ENCODE measurements at places on chromosomes 3 and 15.

GRCh38 chr3:193621127-193621526 lies 28.1 kb downstream of the OPA1 start:
- no peak for DNase-seq

GRCh38 chr3:86990734-86991481 lies at the start of gene VGLL3:
TSS of gene VGLL3 (minus strand) at chr3:86991149. CDS start at chr3:86990743, 406 bp downstream.
- DNase-seq, result no peak

GRCh38 chr3:120798346-120798745 lies 55.8 kb downstream of the GTF2E1 start:
- no peak for DNase-seq

GRCh38 chr3:101635954-101636798 lies 40.8 kb downstream of the ZBTB11 start:
- DNase-seq, result peak; percentile 58

GRCh38 chr15:69763831-69764230 lies 311.2 kb downstream of the RPLP1 start:
- no peak for DNase-seq

- DNase-seq, result no peak
Observed at GRCh38 chr3:152830245-152830644, 4.7 kb upstream of the P2RY1 start.

DNA sequence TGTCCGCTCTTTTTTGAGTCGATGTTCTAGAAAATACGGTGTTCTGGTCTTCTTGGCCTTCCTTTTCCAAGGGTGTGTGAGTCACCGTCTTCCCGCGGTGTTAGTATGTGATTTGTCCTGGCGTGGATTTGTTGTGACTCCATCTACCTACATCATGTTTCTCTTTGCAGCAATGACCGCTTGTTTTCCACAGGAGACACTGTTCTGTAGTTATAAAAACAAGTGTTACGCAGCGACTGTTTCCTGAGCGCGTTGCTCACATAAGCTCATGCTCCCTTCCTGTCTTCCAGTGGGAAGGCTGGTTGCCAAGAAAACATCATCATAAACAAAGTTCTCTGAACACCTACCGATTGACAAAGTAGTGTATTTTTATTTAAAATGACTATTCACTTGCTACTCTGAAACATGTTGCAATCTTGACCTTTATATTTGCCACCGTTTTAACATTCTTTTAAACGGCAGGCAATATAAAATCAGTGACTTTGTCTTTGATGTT lies 19.0 kb downstream of the USP13 start:
- DNase-seq, result no peak

DNA sequence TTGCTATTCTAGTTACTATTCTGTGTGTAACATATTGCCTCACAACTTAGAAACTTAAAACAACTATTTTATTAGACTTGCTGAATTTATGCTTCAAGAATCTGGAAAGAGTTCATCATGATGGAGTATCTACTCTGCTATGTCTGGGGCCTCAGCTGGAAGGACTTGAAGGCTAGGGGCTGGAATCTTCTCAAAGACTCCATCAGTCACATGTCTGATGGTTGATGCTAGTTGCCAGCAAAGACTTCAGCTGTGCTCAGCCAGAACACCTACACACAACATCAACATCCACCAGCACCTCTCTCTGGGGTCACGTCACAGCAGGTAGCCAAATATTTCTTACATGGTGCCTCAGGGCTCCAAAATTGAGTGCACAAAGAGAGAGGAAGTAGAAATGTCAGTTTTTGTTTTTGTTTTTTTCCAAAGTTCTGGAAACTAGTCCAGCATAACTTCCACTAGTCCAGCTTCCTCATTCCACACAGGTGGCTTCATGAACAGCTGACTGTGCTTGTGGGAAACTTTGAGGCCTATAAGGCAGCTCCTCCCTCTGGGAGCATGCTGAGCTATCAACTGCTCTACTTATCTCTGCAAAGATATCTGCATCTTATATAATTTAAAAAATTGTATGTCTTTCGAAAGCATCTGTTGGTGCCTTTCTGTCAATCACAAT lies 325.4 kb upstream of the AGTR1 start:
- no peak for DNase-seq

DNA sequence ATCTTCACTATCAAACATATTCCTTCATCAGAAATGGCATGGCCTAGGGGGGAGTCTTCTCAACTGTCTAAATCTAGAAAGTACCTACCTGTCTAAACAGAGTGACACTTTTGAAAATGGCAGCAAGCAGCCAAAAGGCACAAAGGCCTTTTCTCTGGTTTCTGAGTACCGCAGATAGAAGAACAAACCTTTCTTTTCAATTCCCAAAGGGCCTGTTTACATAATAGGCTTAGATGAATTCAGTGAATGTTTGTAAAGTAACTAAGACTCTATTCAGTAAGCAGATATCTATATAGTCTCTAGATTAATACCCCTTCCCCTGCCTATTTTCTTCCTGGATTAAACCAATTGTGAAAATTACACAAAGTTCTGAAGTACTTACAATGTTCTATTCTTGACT lies 7.1 kb downstream of the MYEF2 start:
- no peak for DNase-seq

- no peak for DNase-seq
Observed at GRCh38 chr3:55626279-55626665, 139.2 kb upstream of the WNT5A start.

DNA sequence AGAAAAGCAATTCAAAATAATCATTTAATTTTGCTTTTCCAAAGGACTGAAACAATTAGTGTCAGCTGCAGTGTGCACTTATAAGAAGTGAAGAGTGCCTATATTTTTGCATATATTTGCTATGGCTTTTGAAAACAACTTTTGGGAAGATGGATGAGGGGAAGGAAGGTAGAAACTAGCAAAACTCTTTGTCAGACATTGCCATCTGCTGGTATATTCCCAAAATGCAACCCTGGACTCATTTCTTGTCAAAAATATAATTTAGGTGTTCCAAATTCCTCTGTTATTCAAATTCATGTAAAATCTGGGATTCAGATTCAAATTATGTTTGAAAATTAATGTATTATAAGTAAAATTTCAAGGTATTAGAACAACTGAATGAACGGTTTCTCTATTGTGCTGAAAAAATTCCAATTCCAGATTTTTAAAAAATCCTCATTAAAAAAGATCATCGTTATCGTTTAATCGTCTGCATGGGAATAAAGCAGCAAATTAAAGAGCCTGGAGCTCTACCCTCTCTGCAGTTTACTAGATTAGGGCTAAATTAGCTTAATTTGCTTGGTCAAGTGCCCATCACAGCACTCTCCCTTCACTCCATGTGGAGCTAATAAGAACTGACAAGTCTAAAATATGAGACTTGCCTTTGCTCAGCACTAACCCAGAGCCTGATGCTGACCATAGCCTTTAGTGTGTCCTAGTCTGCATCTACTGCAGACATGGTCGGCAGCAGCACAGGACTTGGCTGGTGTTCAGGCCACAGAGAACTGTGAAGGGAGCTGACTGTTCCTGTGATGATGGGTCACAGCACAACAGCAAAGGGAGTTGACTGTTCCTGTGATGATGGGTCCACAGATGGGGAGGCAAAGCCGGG lies 67.9 kb upstream of the MITF start:
- DNase-seq, result no peak

- no peak for DNase-seq
Observed at GRCh38 chr3:155753038-155753639, 8.3 kb upstream of the PLCH1 start.

DNA sequence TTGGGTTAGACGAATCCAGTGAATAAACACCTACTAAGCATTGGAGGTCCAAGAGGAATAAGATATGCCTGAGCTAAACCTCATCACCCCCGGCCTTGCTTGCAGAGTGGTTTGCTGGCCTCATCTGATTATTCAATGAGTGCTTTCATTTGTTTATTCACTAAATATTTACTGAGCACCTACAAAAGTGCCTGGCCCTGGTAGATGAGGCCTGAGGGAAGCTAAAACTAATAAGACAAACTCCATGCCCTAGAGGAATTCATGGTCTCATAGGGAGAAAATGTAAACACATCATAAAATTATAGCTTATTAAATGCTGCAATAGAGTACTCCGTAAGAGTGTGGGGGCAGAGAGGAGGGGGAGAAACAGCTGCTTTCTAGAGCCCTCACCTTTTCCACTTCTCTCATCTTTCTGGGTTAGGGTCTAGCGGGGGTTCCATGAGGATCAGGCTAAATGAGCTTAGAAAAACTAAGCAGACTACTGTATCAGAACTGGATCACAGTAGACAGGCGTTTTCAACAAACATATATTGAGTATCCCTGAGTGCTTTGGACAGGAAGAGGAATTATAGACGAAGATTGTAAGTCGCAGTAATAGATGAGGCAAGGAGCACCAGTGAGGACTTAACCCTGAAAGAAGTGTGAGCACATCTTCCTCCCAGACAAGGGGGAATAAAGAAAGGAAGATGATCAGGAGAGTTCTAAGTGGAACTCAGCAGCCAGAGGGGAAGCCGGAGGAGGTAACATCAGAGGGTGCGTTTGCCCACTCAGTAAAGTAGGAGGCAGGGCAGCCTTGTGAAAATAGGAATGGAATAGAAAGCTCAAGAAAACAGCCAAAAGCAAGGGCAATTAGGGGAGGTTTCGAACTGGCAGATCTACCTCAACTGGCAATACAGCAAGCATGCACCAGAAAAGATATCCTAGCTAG lies 31.5 kb upstream of the LAMP3 start:
- DNase-seq, result no peak

GRCh38 chr3:64651741-64652241 lies 36.0 kb downstream of the ADAMTS9 start:
- DNase-seq, result no peak

- no peak for DNase-seq
Observed at GRCh38 chr3:196423044-196423781, 9.0 kb downstream of the UBXN7 start.

GRCh38 chr15:81002331-81003096 lies 1.8 kb downstream of the TLNRD1 start:
- DNase-seq, result no peak

DNA sequence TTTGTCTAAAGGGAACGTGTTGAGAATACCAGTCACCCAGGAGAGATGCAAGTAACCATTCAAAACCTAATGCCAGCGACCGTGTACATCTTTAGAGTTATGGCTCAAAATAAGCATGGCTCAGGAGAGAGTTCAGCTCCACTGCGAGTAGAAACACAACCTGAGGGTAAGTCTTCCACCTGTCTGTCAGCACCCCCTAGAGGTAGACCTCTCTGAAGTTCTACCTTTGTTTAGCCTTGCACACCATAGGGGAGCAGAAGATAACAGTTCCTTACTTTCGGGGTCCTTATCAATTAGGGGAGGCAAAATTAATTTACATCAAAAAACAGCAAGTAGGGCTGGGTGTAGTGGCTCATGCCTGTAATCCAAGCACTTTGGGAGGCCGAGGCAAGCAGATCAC lies 124.4 kb downstream of the HCN4 start:
- DNase-seq, result no peak

GRCh38 chr15:50543556-50543955 lies 2.9 kb downstream of the USP50 start:
- DNase-seq, result no peak

DNA sequence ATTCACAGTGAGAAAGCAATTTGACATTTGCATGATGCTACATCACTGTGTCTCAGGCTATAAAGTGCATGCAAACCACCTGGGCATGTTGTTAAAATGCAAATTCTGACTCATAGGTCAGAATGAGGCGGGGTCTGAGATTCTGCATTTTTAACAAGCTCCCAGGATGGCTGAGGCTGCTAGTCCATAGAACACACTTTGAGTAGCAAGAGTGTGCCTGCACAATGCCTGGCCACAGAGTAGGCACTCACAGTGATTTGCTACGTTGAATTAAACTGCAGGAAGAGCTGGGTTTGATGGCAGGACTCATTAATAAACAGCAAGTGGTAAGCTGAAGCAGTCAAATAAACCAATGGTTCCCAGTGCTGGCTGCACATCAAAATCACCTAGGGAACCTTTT lies 48.1 kb downstream of the NTRK3 start:
- no peak for DNase-seq

DNA sequence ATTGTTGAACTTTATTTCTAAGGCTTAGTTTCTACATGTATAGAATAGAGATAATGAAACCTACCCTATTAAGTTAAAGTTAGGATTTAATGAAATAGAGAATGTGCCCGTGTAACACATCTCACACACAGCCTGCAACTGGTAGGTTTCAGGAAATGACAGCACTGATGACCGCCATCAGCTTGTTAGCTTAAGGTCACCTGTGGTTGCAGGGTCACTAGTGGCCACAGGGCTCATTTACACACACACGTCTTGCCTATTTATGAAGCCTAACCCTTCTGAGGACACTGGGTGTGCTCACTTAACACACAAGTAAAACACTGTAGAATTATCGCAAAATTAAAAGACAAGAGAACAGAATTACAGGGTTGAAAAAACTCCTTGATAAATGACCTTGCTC lies 20.1 kb downstream of the CHRM5 start:
- no peak for DNase-seq

DNA sequence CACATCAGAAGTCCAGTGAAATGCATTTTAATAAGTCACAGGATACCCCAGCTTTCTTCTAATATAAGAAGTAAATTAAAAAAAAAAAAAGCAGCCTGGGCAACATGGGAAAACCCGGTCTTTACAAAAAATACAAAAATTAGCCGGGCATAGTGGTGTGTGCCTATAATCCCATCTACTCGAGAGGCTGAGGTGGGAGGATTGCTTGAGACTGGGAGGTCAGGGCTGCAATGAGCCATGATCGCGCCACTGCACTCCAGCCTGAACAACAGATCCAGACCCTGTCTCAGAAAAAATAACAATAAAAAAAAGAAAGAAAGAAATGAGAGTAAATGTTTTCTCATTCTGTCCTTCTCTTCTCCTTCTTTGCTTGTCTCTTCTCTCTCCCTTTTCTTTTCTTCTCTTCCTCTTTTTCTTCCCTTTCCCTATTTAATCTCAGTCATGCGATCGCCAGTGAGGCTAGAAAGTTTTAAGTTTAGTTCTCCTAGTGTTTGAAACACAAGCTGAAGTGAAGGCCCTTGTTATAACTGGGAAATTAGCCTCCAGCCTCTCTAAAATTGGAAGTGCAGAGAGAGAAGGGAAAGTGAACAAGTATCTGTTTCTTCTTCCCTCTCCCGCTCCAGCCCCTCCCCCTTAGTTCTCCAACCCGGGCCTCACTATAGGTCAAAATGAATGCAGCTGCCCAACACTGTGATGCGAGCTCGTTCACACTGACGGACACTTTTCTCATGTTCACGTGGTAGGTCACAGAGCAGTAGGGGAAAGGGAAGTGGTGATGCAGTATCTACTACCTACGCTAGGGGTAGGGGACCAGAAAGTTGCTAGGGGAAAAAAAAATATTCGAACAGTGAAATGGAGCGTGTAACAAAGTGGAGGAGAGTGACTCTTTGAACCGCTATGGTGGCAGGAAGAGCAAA lies 23.5 kb upstream of the TSC22D2 start:
- peak; percentile 24 for DNase-seq

- DNase-seq, result no peak
Observed at GRCh38 chr15:90301707-90302300, 36.3 kb downstream of the NGRN start.

DNA sequence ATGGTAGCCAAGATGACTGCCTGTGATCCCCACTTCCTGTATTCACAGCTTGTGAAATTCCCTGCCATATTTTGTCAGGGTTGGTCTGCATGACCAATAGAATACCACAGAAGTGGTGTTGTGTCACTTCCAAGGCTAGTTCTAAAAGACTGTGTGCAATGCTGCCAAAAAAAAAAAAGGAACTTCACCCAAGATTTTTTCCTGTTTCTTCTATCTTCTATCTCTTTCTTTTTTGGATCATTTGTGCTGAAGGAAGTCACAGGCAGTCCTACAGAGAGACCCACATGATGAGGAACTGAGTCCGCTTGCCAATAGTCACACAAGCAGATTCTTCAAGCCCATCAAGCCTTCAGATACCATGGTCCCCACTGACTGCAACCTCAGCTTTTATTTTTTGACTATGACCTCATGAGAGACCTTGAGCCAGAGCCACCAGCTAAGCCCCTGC lies 18.1 kb upstream of the RAF1 start:
- no peak for DNase-seq
